Activated CD8-positive, alpha-beta T cell treated with anti-CD3 and anti-CD28 coated beads, Interleukin-2, amount 10 ng/mL, durations not matched to agents 7 days and 5 days (primary cell): ENCODE measurements at places on chromosomes 2 and 18. TPM values are rescaled to one million over a fixed set of nuclear protein-coding genes. Genes with fewer than 3 reads are reported as not detected.

The VIT gene
- total RNA-seq = not detected

GRCh38 chr2:172826522-172826921 lies 90.9 kb downstream of the RAPGEF4 start:
- no peak for DNase-seq
- no peak overlapping the region for H3K27ac ChIP-seq
- no peaks in the 10 kb centered on the region for H3K4me1 ChIP-seq
- no peak overlapping the region for H3K4me3 ChIP-seq
- H3K27me3 ChIP-seq = peaks cover 8% of the 10 kb centered on the region

DNA sequence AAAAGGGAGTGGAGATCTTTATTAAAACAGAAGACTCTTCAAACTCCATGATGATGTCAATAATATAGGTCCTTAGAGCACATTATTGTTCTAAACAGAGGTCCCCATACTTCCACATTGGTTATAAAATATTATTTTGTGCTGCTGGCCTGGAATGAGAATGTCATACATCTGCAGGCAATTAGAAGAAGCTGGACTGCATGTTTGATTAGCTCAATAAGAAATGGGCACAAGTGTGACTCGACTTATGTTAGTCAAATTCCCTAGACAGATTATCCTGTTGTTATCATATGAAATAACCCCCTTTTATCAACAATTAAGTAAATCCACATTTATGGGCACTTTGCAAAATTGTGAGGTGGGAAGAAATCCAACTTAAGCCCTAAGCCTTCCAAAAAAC lies 8.8 kb downstream of the EFEMP1 start:
- peaks cover 2% of the 10 kb centered on the region for H3K27me3 ChIP-seq
- H3K4me1 ChIP-seq = no peaks in the 10 kb centered on the region
- no peak for DNase-seq
- no peak overlapping the region for H3K27ac ChIP-seq

The ATL2 gene
- 50.5 TPM for total RNA-seq

GRCh38 chr2:205757271-205757670 lies 75.0 kb downstream of the NRP2 start:
- H3K4me1 ChIP-seq = no peaks in the 10 kb centered on the region
- H3K4me3 ChIP-seq = no peak overlapping the region
- peaks cover 19% of the 10 kb centered on the region for H3K27me3 ChIP-seq
- H3K27ac ChIP-seq = no peak overlapping the region

DNA sequence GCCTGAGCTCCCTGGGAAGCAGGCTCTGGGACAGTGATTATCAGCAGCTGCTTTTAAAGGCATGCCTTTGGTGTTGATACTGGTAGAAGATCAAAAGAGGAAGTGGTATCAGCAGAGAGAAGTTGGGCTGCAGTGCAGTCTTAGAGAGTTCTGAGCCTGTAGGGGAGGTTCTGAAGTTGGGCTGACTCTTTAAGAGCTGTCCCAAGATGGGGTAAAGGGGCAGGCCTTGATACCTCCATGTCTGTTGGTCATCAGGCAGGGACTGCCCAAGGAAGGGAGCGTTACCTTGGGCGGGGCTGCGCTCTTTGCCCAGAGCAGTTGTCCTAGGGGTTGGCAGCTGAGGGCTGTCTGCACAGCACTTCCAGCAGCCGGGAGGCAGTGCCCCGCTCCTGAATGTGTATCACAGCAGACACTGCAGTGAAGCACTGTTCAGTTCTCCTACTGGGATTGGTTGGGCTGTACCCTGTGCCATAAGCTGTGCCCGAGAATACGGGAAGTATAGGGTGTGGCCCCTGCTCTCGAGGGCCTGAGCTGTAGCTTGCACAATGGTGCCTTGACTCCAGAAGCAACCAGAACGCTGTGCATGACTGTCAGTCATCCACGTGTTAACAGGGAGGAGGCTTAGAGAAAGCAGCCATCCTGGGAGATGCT lies 177.0 kb downstream of the CTIF start:
- H3K4me1 ChIP-seq = peaks cover 12% of the 10 kb centered on the region
- no peaks in the 10 kb centered on the region for H3K36me3 ChIP-seq
- H3K27ac ChIP-seq = no peak overlapping the region
- no peak for DNase-seq

DNA sequence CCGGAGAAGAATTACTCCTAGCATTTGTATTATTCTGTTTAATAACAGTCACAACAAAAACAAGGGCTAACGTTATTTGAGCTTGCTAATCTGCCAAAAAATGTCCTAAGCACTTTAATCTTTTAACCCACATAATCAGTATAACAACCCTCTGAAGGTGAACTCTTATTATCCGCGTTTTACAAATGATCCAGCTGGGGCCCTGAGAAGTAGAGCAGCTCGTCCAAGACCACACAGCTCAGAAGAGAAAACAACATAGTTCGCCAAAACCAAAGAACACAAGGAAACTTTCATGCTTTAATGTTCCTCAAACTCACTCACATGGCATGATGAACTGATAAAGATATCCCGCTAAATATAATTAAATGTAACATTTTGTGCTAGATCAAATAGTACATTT lies 159.7 kb upstream of the ZNF236 start:
- no peak for DNase-seq
- peaks cover 13% of the 10 kb centered on the region for H3K4me1 ChIP-seq
- H3K4me3 ChIP-seq = no peak overlapping the region

DNA sequence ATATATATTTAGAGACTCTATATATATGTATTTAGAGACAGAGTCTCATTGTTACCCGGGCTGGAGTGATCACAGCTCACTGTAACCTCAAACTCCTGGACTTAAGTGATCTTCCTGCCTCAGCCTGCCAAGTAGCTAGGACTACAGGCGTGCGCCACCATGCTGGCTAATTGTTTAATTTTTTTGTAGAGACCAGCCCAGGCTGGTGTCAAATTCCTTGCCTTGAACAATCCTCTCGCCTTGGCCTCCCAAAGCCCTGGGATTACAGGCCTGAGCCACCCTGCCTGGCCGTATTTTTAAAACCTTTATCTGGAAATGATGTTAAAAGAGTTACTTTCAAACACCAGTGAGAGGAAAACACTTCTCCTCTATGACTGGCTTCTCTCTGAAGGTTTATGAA lies 30.9 kb upstream of the PGAP1 start:
- H3K27ac ChIP-seq = no peak overlapping the region
- peaks cover 8% of the 10 kb centered on the region for H3K36me3 ChIP-seq
- peaks cover 15% of the 10 kb centered on the region for H3K4me1 ChIP-seq
- no peak overlapping the region for H3K4me3 ChIP-seq

The CPLX4 gene
- total RNA-seq = not detected

The STPG4 gene
- 0.21 TPM for total RNA-seq

DNA sequence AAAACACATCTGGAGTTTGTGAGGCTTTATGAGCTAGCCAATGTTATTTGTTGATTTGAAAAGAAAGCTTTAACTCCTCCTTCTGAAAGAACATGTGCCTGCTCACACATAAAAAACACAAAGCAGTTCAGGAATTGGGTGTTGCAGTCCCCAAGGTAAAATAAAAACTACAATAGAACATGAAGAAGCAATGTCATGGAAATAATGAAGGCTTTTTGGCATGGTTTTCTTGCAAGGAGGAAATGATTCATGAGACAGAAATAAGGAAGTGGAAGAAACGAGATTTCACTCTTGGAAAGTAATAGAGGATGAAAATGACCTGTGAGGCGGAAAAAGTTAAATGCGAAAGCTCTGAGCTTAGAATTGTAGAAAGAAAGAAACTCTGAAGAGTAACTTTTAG lies 81.1 kb downstream of the TRIB2 start:
- H3K4me3 ChIP-seq = no peak overlapping the region
- peaks cover 6% of the 10 kb centered on the region for H3K36me3 ChIP-seq
- H3K27me3 ChIP-seq = no peaks in the 10 kb centered on the region
- H3K27ac ChIP-seq = no peak overlapping the region
- H3K4me1 ChIP-seq = peaks cover 2% of the 10 kb centered on the region

The ARHGAP28 gene
- not detected for total RNA-seq

DNA sequence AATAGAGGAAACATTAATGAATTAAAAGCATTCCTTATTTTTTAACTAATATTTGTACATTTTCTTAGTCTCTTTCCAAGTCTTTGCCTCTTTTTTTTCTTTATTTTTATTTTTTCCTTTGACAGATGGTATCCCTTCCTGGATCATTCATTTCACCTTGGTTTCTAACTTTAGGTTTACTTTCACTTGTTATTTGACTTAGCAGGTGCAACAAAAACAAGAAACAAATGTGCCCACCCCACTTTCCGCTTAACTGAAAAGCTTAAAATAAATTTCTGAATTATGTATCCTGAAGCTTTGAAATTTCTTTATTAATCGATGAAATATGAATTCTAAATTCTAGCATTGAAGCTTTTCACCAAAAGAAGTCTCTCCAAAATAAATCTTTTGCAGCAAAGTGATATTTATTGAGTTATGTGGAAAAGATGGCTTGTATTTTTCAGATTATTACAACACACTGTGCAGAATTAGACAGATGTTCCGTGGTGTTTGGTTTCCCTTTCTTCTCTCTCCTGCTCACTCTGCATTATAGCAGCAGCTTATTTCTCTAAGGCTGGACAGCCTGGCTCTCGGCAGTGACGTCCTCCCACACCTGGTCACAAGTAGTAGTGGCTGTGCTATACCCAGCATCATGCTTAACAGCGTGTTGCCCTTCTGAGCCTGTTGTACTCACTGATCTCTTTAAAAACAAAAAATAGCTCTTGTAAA lies 99.1 kb upstream of the ZNF397 start:
- H3K36me3 ChIP-seq = peaks cover 24% of the 10 kb centered on the region
- H3K4me3 ChIP-seq = no peak overlapping the region
- H3K27me3 ChIP-seq = no peaks in the 10 kb centered on the region
- H3K27ac ChIP-seq = no peak overlapping the region
- no peak for DNase-seq
- H3K4me1 ChIP-seq = peaks cover 6% of the 10 kb centered on the region

The RGPD3 gene
- 0.31 TPM for total RNA-seq

The SOWAHC gene
- not detected for total RNA-seq

DNA sequence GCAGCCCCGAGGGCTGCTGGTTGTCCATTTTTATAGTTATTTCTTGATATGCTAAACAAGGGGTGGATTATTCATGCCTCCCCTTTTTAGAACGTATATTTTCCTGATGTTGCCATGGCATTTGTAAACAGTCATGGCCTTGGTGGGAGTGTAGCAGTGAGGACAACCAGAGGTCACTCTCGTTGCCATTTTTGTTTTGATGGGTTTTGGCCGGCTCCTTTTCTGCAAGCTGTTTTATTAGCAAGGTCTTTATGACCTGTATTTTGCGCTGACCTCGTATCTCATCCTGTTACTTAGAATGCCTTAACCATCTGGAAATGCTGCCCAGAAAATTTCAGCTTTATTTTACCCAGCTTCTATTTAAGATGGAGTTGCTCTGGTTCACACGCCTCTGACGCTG lies 825.8 kb upstream of the CDH2 start:
- H3K27me3 ChIP-seq = no peaks in the 10 kb centered on the region
- H3K27ac ChIP-seq = no peak overlapping the region
- H3K4me1 ChIP-seq = no peaks in the 10 kb centered on the region
- DNase-seq = no peak

- no peaks in the 10 kb centered on the region for H3K27me3 ChIP-seq
- DNase-seq = no peak
- no peak overlapping the region for H3K4me3 ChIP-seq
- H3K36me3 ChIP-seq = no peaks in the 10 kb centered on the region
- H3K4me1 ChIP-seq = no peaks in the 10 kb centered on the region
Observed at GRCh38 chr2:128290356-128290755, 28.3 kb downstream of the HS6ST1 start.
